ENCODE measurements at places on chromosomes 3 and 15. TPM values are rescaled to one million over a fixed set of nuclear protein-coding genes. Genes with fewer than 3 reads are reported as not detected.

Gene BRK1
- total RNA-seq = 148 TPM

Gene LRRIQ4
- total RNA-seq = not detected

Gene KIF15
- 0.66 TPM for total RNA-seq

Gene MESP1
- total RNA-seq = 0.50 TPM

GRCh38 chr15:20349774-20350498 is 191.7 kb downstream of the GOLGA6L6 start:
- no peak for DNase-seq

DNA sequence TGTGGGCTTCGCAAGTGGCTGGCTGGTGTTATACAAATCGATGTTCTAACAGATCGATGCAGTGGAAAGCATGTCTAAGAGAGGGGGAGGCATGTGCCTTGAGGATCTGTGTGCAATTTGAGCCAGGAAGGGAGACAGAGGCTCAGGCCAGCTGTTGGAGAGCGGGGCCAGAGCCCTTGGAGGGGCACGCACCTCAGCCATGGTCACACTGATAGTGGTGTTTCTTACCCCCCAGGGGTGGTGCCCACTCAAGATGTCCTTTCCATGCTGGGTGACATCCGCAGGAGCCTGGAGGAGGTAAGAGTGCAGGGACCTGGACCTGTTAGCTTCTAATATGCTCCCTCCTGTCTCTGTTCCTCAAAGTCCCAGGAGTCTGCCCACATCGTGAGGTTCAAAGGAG is 3.8 kb upstream of the ABTB1 start:
- no peak for DNase-seq

GRCh38 chr3:72818905-72819304 is 29.3 kb downstream of the SHQ1 start:
- no peak for DNase-seq

- no peak for DNase-seq
These were observed 11.0 kb downstream of the POMGNT2 start for GRCh38 chr3:43094851-43095250.

- DNase-seq = no peak
These were observed 196.3 kb downstream of the EPHA3 start for GRCh38 chr3:89303701-89304100.

DNA sequence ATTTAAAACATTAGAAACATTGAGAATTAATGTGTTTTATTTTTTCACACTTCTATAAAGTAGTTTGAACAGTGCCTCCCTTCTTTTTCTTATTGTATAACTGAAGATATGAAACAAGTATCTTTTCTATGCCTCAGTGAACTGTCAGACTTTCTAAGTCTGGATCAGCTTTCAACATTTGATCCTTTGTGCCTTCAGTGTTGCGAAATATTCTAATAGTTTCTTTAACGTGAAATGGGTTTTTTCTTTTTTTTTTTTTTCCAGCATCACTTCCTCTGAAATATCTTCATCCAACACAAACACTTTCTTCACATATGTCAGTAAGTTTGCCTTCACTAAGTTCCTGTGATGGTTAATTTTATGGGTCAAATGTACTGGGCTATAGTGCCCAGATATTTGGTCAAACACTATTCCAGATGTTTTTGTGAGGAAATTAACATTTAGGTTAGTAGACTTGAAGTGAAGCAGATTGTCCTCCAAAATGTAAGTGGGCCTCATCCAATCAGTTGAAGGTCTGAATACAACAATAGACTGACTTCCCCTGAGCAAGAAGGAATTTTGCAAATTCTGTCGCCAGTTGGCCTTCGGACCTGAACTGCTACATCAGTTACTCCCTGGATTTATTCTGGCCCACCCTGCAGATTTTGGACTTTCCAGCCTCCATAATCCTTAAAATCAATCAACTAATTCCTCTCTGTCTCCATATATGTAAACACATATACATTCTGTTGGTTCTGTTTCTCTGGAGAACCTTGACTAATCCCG is 6.4 kb upstream of the CPOX start:
- no peak for DNase-seq
